ENCODE measurements at places on chromosomes 1 and 21.

- DNase-seq = no peak
Observed at GRCh38 chr1:228289996-228290881, 82.4 kb downstream of the OBSCN start.

GRCh38 chr21:46369520-46370235, 45.7 kb downstream of the PCNT start:
- DNase-seq = no peak

- DNase-seq = no peak
Observed at GRCh38 chr1:178881950-178882349, 11.1 kb upstream of the ANGPTL1 start.

DNA sequence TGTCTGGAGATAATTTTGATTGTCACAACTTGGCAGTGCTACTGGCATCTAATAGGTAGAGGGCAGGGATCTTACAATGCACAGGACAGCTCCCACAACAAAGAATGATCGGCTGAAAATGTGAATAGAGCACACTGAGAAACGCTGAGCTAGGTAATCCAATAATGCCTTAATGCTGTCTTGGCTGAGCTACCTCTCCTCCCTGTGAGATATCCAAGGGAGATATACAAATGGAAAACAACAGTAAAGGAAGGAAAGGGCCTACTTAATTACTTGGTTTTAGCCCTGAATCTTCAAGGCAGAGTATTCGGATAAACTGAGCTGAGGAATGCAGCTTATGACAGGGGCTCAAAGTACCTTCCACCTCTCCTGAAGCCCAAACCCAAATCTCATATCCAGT, 2.9 kb downstream of the DNASE2B start:
- DNase-seq = no peak

GRCh38 chr1:44684525-44684924, 10.0 kb downstream of the ARMH1 start:
- no peak for DNase-seq

- no peak for DNase-seq
Observed at GRCh38 chr1:206691604-206692003, 6.9 kb downstream of the MAPKAPK2 start.

- DNase-seq = no peak
Observed at GRCh38 chr1:29550119-29550841, 314.0 kb downstream of the PTPRU start.

GRCh38 chr1:192311281-192311680, 5.5 kb upstream of the RGS21 start:
- peak; percentile 59 for DNase-seq

GRCh38 chr1:154755858-154756730, 114.0 kb downstream of the KCNN3 start:
- peak; percentile 46 for DNase-seq

DNA sequence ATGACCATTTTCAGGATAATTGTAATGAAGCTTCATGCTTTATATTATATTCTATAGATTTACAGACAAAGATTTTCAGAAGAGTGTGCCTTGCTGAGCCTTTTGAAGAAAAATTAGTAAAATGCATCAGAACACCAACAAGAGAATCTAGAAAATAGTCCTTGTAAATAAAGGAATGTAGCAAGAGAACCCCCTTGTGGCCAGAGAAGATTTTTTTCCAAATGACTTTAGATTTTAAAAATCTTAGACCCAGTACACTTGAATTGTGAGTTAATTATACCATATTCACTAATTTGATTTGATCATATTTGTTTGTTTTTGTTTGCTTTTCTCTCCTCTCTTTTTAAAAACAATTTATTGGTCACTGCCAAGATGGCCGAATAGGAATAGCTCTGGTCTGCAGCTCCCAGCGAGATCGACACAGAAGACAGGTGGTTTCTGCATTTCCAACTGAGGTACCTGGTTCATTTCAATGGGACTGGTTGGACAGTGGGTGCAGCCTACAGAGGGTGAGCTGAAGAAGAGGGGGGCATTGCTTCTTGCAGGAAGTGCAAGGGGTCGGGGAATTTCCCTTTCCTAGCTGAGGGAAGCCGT, 12.8 kb upstream of the IFI44L start:
- peak; percentile 41 for DNase-seq

- no peak for DNase-seq
Observed at GRCh38 chr1:14600405-14601112, 2.1 kb downstream of the KAZN start.
